Stimulated activated naive CD4-positive, alpha-beta T cell treated with Interleukin-2 at 50 U/mL for 16 hours (primary cell): ENCODE measurements at places on chromosomes 3 and 15.

GRCh38 chr3:194840661-194841514, 155.2 kb downstream of the FAM43A start:
- DNase-seq = no peak

GRCh38 chr3:137525471-137525870, 238.6 kb upstream of the SOX14 start:
- no peak for DNase-seq

GRCh38 chr3:192888190-192888589, 29.5 kb downstream of the MB21D2 start:
- DNase-seq = no peak

DNA sequence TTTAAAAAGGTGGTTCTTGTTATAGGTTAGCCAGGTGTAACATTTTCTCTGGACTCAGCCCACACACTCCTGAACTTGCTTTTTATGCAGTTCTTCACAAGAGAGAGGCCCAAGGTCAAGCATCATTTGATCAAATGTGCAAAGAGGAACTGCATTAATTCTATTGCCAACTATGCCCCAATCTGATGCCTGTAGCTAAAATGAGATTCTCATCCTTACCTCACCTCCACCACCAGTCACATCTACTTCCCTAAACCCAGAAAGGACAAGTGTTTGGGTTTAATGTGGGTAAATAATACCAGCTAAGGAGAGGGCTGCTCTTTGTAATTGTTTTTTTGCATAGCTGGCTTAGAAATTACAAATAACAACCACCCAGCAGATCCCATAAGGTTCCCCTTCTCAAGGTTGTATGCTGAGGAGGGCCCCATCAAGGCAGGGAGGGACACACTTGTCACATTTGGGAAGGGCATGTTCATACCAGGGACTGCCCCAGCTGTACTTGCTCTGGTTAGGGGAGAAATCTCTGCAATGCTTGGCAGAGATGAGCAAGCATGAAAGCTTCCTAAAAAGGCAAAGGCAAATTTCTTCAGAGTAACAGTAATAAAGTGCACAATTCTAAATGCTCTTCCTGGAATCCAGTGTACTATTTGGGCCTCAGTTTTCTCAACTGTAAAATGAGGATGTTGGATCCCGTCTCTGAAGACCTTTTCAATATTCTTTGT, 76.2 kb downstream of the TGFBR2 start:
- DNase-seq = no peak

DNA sequence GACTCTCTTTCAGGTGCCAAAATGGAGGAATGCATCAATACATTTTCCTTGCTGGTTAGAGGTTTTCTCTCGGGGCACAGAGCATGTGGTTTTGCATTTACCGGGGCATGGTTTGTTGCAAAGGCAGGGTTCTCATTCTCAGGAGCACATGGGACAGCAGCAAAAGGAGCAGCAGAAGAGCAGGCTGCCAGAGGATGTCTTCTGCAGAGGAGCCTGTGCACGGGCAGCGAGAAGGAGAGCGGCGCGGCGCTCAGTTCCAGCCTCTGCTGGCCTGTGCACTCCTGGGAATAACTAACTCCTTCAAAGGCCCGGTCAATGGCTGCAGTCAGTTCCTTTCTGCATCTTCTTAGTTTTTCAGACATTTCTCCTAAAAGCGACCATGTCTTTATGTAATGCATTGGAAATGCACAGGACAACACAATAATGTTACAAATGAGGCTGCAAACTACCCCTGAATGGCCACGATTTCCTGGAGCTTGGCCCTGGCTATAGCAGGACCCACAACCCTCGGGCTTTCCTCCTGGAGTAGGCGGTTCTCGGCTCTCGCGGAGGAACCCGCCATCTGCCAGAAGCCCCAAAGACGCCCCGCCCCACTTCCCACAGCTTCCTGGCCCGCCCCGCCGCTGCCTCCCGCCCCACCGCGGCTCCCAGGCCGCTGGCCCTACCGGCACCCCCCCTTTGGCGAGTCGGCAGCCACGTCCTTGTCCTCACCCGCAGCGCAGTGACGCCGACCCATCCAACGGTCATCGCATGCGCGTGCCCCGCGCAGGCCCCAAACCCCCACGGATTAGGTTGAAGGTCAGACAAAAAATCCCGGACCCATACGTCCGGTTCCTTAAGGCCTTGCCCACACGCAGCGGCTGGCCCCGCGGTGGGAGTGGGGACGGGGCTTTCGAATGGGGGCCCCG, at the start of gene C3orf62:
TSS of gene C3orf62 (minus strand) at position 758 of the 908 bp plus-strand sequence. CDS start at position 398, 360 bp downstream.
- DNase-seq = peak; percentile 69

- DNase-seq = no peak
Measured at GRCh38 chr15:37550360-37551024, 383.9 kb upstream of the TMCO5A start.
